ENCODE measurements at places on chromosomes 2 and 18. TPM values are rescaled to one million over a fixed set of nuclear protein-coding genes. Genes with fewer than 3 reads are reported as not detected.

MYOM1 gene
- 10.1 TPM for total RNA-seq

PARD6G gene
- total RNA-seq: 2.2 TPM

- DNase-seq: no peak
- H3K4me1 ChIP-seq: no peaks in the 10 kb centered on the region
- H3K4me3 ChIP-seq: no peak overlapping the region
- no peaks in the 10 kb centered on the region for H3K27me3 ChIP-seq
- H3K36me3 ChIP-seq: no peaks in the 10 kb centered on the region
Observed at GRCh38 chr2:37792366-37792765, 120.9 kb upstream of the CDC42EP3 start.

- H3K27me3 ChIP-seq: no peaks in the 10 kb centered on the region
- no peak overlapping the region for H3K4me3 ChIP-seq
- H3K4me1 ChIP-seq: no peaks in the 10 kb centered on the region
- no peaks in the 10 kb centered on the region for H3K36me3 ChIP-seq
- DNase-seq: no peak
Observed at GRCh38 chr2:16330982-16331381, 334.7 kb downstream of the CYRIA start.

DNA sequence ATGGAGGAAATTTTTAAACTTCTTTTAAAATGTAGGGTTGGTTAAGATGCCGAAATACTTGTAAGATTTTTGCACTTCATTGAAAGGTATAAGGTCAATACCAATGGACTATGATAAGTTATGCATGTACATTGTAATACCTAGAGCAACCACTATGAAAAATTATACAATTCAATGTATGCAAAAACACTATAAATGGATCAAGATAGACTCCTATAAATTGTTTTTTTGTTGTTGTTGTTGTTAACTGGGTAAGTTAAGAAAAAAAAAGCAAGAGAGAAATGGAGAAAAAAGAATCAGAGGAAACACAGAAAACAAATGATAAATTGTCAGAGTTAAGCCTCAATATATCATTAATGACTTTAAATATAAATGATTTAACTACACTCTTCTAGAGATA, 421.2 kb downstream of the TMEM182 start:
- H3K4me1 ChIP-seq: no peaks in the 10 kb centered on the region
- no peaks in the 10 kb centered on the region for H3K36me3 ChIP-seq
- DNase-seq: no peak
- H3K4me3 ChIP-seq: no peak overlapping the region
- H3K27ac ChIP-seq: no peak overlapping the region

- H3K27me3 ChIP-seq: no peaks in the 10 kb centered on the region
- no peak overlapping the region for H3K27ac ChIP-seq
- no peaks in the 10 kb centered on the region for H3K36me3 ChIP-seq
- no peak overlapping the region for H3K4me3 ChIP-seq
- DNase-seq: no peak
Observed at GRCh38 chr2:162435676-162436075, 91.7 kb downstream of the GCA start.

DNA sequence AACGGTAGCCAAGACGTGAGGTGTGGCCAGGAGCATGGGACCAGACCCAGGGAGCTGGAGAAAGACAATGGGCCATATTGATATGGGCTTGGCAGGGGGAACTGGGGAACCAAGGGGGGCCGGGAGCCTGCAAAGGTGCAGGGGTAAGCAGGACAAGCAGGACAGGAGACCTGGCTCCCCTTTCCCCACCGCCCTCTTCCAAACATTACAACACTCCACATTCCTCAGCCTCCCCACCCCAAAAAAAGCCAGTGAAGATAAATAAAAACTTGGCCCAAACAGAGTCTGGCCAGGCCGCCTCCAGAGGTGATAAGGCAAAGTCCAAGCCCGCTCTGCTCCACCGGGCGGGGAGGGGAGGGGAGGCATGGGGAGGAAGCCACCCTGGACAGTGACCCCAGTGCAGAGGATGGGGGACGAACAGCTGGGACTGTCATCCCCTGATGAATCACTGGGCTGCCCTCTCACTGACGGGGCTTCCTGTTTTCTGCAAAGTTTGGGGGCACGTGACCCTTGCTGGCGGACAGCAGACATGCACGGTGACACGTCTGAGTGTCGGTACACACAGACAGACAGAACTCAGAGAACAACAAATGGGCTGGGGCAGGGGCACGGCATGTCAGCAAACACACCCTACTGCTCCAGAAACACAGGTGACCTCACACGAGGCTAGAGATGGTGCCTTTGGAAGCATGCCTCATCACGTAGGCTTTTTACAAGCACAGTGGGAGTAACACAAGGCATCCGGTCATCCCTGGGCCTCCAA, 100.2 kb downstream of the TNS1 start:
- DNase-seq: peak; percentile 75
- H3K27me3 ChIP-seq: no peaks in the 10 kb centered on the region
- H3K27ac ChIP-seq: peak overlapping the region; percentile 95
- H3K4me1 ChIP-seq: peaks cover 77% of the 10 kb centered on the region
- no peaks in the 10 kb centered on the region for H3K36me3 ChIP-seq
- H3K4me3 ChIP-seq: no peak overlapping the region

GRCh38 chr18:29083545-29083944, 906.6 kb upstream of the CDH2 start:
- H3K27me3 ChIP-seq: no peaks in the 10 kb centered on the region
- H3K27ac ChIP-seq: no peak overlapping the region
- no peak for DNase-seq
- H3K4me1 ChIP-seq: no peaks in the 10 kb centered on the region

ST6GAL2 gene
- total RNA-seq: 3.6 TPM

DNA sequence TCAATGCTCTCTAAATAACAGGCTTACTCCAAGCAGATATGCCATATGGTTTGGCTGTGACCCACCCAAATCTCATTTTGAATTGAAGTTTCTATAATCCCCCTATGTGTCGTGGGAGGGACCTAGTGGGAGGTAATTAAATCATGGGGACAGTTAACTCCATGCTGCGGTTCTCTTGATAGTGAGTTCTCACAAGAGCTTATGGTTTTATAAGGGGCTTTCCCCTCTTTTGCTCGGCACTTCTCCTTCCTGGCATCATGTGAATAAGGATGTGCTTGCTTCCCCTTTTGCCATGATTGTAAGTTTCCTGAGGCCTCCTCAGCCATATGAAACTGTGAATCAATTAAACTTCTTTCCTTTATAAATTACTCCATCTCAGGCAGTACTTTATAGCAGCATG, 302.7 kb upstream of the ZC3H15 start:
- H3K4me3 ChIP-seq: no peak overlapping the region
- H3K27me3 ChIP-seq: no peaks in the 10 kb centered on the region
- H3K4me1 ChIP-seq: no peaks in the 10 kb centered on the region
- no peaks in the 10 kb centered on the region for H3K36me3 ChIP-seq
- no peak overlapping the region for H3K27ac ChIP-seq

GRCh38 chr2:53397085-53397484, 370.5 kb upstream of the CHAC2 start:
- no peaks in the 10 kb centered on the region for H3K36me3 ChIP-seq
- no peaks in the 10 kb centered on the region for H3K4me1 ChIP-seq
- H3K27ac ChIP-seq: no peak overlapping the region
- no peaks in the 10 kb centered on the region for H3K27me3 ChIP-seq

GALR1 gene
- not detected for total RNA-seq

Measured in liver (tissue), 10 donors.